Fibroblast of lung (primary cell): ENCODE measurements at places on chromosomes 12 and 14.

GRCh38 chr12:104906695-104907094 lies 51.4 kb downstream of the SLC41A2 start:
- DNase-seq = no peak

DNA sequence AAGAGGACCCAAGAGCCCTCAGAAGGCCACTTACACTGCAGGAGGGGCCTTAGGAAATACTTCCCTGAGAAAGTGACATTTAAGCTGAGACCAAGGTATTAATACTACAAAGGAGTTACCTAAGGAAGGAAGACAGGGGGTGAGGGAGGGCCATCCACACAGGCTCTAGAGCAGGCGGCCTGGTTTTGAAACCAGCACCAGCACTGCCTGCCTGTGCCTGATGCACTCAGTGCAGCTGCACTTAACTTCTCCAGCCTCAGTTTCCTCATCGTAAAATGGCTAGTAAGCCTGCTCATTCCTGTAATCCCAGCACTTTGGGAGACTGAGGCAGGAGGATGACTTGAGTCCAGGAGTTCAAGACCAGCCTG lies 45.5 kb upstream of the PLEKHG6 start:
- DNase-seq = no peak

GRCh38 chr14:71190770-71191374 lies 283.6 kb downstream of the PCNX1 start:
- no peak for DNase-seq

DNA sequence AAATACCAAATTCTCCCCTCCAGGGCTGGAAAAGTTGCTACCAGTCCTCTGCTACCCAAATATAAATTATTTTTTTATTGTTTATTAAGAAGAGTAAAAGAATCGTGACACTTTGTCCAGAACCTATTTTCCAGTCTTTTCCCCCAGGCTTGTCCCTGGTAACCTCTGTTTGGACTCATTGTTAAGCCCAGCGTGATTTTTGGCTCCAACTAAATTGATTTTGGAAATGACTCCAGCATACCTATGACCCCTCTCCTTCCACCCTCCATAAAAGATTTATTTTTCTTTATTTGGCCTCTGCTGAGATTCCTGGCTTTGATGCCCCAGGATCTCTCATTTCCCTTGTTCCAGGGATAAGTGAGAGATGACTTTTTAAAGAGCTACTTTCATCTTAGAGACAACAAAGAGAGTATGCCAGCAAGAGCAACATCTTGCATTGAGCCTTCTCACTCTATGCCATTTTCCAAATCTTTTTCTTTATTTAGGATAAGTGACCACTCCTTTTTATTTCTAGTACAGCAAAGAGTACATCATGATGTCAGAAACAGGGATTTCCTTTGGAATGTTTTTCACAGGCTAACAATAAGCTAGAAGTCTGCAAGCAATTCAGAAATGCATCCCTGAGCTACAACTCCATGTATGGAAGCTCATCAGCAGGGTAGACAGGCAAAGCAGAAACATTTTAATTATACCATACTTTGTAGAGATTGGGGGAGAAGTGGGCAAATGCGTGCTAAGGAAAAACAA lies 75.8 kb downstream of the DAD1 start:
- no peak for DNase-seq

- no peak for DNase-seq
These were observed 67.9 kb downstream of the DPF3 start for GRCh38 chr14:72826039-72826438.
